Activated gamma-delta T cell (primary cell): ENCODE measurements at places on chromosomes 11 and 22.

- no peak for DNase-seq
Observed at GRCh38 chr11:1785749-1786413, 22.2 kb upstream of the CTSD start.

DNA sequence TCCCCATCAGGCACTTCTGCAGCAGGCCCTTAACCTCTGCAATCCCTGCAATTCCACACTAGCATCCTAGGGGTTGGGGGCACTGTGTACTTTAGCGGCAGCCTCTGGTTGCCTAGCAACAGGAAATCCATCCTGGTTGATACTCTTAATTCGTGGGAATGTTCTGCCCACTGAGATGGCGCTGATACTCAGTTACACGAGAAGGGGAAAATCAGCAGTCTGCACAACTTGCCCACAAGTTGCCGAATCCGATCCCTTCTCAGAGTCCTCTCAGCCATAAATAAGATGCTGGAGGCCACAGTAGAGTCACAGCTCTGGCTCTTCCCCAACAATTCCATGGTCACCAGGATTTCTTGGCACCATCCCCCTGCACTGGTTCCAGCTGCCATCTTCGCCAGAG lies 57.6 kb upstream of the CRYBB3 start:
- no peak for DNase-seq

DNA sequence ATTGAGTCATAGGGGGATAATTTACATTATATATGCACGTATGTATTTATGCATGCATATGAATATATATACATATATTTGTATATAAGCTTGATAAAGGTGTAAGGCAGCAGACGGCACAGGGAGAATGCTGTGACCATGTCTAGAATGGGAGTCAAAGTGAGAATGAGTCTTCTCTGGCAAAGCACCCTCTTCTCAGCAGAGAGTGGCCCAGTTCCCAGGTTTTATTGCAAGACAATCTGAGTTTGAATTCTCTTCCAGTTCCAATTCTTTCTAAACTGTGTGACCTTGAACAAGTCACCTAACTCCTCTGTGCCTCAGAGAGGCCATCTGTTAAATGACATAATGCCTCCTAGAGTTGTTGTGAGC lies 13.8 kb downstream of the EHF start:
- DNase-seq = no peak

- no peak for DNase-seq
Observed at GRCh38 chr22:30408388-30409102, 11.7 kb downstream of the SEC14L2 start.

DNA sequence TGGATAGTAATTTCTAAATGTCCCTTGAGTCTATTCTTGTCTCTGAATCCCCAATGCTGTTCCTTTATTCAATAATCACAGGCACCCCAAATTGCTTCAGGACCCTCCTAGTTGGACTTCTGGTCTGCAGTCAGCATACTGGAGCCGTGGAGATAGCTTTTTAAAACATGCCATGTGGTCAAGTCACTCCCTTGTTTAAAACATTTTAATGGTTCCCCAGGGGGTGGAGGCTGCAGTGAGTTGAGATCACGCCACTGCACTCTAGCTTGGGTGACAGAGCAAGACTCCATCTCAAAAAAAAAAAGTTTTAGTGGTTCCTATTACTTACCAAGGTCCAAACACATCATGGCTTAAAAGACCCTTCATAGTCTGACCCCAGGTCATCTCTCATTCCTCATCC lies 220.3 kb downstream of the ADAMTS15 start:
- no peak for DNase-seq

DNA sequence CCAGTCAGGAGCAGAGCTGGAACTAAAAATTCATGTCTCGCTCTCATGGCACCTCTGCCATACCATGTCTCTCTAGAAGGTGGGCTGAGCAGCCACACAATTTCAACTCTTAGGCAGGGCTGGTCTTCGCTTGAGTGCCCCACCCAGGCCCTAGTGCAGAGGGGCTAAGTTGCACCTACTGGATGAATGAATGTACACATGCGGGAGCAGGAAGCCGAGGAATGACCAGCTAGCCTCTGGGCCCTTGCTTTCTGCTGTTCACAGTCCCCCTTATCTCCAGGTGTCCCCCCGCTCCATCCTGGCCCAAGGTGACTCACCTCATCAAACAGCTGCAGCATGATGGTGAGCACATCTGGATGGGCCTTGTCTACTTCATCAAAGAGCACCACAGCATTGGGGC lies 57.5 kb upstream of the PHOX2A start:
- DNase-seq = no peak

- DNase-seq = no peak
Observed at GRCh38 chr11:27028561-27028965, 12.1 kb upstream of the BBOX1 start.
